Umbilical cord (tissue), 2 donors: ENCODE measurements at places on chromosomes 3 and 15.

GRCh38 chr3:76586471-76586870, 453.4 kb upstream of the ROBO2 start:
- no peak for DNase-seq

DNA sequence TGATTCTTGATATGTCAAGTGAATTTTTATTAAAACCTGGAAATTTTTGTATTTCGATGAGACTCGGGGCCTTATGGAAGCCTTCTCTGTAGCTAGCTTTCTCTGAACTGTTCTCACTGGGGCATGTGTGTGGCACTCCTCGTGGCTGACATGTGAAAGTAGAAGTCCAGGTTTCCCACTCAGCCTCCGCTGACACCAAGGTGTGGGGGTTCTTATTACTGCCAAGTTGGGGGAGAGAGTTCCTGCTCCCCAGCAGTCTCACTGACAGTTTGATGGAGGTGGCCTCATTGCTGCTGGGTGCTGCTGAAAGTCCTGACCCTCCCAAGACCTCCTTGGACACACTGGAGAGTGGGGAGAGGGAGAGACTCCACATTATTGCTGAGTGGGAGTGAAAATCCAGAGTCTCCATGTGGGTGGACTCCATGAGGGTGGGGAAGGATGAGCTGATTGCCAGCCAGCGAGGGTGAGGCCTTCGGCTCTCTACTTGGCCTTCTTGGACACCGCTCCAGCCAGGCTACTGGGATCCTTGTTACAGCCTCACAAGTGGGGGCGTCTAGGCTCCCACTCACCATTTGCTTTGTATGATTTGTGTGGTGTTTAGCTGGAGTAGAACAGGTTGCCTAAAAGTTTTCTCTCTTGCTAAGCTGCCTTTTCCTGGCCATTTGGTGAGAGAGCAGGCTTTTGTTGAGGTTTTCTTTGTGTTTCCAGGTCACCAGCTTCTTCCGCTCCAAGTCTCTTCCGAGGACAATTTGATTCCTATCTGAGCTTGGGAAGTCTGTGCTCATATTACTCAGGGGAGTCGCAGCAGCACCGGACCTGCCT, 64.1 kb downstream of the LSM3 start:
- no peak for DNase-seq

DNA sequence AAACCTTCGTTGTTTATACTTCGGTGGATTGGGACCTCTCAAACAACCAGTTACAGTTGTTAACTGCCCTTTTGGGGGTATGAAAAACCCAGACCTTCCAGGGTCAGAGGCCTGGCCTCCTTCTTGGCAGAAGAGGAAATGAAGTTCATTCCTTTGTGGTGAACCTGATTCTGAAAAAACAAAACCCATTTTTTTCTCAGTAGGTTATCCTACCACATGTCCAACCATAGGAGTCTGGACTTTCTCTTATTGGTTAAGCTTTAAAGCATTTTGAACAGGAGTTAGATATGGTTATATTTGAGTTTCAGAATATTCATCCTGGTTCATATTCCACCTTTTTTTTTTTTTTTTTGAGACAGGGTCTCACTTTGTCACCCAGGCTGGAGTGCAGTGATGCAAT, 7.2 kb upstream of the LACTB start:
- DNase-seq = no peak

DNA sequence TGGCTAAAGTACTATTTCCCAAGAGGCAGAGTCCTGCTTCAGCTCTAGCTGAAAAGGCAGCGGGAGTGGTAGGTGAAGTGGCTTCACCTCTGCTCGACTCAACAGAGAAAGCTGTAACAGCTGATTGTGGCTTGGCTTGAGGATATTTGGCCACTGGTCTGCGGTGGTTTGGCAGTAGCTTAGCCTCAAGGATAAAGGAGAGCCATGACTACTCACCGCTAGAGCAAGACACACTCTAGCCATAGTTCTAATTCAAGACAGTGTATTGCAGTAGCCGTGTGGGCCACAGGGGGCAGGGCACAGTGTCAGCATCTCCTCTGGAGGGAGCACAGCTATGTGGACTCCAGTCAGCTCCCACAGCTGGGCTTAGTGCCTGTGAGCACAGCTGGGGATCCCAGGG, 23.5 kb downstream of the TPRG1 start:
- no peak for DNase-seq

- no peak for DNase-seq
Observed at GRCh38 chr15:32733281-32733680, 15.5 kb downstream of the GREM1 start.

- DNase-seq = peak; percentile 52
Observed at GRCh38 chr15:41281236-41281635, 50.2 kb downstream of the CHP1 start.

GRCh38 chr3:190169877-190170276, 49.2 kb upstream of the P3H2 start:
- no peak for DNase-seq

DNA sequence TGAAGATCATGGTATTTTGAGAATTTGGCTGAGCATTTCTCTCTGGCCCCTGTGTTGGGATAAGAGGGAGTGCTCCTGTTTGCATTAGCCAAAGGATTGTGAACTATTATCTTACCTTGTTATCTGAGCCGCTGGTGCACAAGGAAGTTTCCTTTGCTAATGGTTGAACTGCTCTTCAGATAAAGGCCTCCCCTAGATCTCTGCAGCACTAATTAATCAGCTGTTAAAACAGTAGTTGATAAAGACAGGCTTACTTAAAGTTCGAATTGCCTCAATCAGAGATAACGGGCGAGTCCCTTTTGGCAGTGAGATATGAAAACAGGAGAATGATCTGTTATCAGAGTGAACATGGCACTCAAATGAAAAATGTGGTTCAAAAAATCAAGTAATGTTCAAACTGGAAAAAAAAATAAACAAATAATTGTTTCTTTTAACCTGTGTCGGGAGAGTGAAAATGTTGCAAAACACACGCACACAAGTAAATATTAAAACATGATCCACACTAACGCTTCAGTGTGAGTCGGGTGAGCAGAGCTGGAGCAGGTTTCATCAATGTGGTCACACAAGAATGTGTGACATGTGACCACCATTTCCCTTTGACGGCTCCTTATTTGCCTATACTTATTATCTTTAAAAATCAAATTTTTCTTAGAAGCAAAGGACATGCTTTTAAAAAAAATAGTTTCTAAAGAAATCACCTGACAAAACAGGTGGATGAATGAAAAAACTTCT, 469.1 kb downstream of the SOX2 start:
- no peak for DNase-seq

DNA sequence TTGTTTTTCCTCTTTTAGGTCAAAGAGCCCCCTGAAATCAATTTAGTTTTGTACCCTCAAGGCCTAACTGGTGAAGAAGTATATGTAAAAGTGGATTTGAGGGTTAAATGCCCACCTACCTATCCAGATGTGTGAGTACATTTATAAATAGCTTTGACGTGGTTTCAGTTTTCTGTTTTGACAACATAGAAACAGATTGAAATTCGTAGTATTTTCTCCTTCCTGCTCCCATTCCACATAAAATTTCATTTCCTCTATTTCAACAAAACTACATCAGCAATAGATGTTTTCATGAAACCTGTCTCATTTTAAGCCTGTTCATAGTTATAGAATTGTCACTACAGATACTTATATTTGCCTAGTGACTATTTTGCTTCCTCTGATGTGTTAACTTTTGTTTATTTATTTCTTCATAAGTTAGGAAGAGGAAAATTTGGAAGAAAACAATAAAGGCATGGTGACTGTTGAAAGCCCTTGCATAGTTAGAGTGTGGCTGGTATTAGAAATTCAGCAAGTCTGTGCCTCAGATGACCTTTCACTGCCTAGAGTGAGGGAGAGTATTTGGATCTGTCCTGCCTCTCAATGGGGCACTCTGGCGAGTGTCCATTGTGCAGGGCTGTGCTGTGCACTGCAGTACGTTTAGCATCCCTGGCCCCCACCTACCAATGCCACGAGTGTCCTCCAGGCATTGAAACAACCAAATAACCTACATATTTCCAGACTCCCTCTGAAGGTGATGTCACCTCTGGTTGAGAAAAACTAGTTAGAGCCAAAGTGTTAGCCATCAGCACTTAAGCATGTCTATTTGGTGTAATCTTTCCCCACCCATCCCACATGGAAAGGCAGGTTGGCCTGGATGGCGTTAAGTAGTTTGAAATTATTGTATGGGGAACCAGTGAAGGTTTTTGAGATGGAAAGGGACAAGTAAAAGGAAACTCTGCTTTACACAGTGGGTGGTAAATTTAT, 5.9 kb downstream of the EIF2AK4 start:
- DNase-seq = no peak

- no peak for DNase-seq
Observed at GRCh38 chr3:19541284-19541683, 392.7 kb downstream of the EFHB start.

- DNase-seq = peak; percentile 87
Observed at GRCh38 chr3:184716622-184717398, 4.9 kb upstream of the MAGEF1 start.

DNA sequence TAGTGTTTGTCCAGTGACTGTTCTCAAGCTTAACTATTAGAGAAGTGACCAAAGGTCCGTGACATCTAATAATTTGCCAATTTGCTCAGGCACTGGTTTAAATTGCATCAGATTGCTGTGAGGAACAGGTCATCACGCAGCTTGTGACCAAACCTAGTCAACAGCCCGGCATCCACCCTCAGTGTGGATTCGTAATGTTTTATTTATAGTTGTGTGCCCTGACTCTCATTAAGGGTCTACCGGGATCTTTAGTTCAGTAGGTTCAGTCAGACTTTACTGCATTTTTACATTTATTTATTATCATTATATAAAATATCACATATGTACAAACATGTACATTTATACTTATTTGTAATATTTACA, 46.4 kb upstream of the PGPEP1L start:
- no peak for DNase-seq

DNA sequence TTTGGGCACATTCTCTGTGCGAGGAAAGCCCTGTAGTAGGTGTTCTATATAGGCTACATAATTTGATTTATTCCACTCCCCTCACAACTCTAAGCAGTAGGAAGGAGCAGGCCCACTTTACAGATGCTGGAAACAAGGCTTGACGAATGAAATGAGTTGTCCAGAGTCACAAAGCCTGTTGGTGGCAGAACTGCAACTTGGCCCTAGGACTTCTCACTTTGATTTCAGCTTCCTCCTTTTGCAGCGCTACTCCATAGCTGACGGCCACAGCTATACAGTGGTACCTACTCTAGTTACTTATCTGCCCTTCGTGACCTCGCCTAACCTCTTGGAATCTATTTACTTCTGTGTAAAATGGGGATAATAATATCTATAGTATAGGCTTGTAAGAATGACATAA, 2.5 kb upstream of the IRAK2 start:
- no peak for DNase-seq
